ENCODE measurements at places on chromosomes 3 and 15. TPM values are rescaled to one million over a fixed set of nuclear protein-coding genes. Genes with fewer than 3 reads are reported as not detected.

SH3GL3 gene
- total RNA-seq: under 0.01 TPM

ZNF860 gene
- total RNA-seq: 1.1 TPM

IQCF5 gene
- not detected for total RNA-seq

CCR8 gene
- total RNA-seq: not detected

GNB4 gene
- 49.0 TPM for total RNA-seq

GXYLT2 gene
- under 0.01 TPM for total RNA-seq

SCAANT1 gene
- total RNA-seq: 1.7 TPM

Data from lung microvascular endothelial cell (primary cell).